Sciatic nerve (tissue), 2 donors: ENCODE measurements at places on chromosomes 7 and 10. TPM values are rescaled to one million over a fixed set of nuclear protein-coding genes. Genes with fewer than 3 reads are reported as not detected.

Gene TRIL
- total RNA-seq = 9.7 TPM

Gene MSMB
- not detected for total RNA-seq

Gene CUZD1
- 0.80 TPM for total RNA-seq

Gene RARRES2
- total RNA-seq = 261 TPM

Gene TMEM213
- total RNA-seq = not detected

DNA sequence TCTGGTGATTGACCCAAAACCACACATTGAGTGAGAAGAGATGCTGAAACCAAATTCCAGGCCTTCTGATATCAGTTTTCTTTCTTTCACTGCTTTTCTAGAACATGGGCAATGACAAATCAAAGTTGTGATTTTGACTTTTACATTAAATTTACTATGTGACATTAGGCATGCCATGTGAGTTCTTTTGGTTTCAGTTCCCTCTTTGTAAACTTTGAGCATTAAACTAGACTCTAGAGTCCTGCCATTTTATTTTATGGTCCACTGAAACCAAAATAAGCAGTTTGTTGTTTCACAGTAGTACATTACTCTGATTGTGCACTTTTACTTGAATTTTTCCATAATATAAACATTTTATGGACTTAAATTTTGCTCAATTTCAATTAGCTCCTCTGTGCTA lies 381.1 kb upstream of the SEMA3D start:
- DNase-seq = no peak

GRCh38 chr10:95309958-95310357 lies 19.2 kb upstream of the PDLIM1 start:
- DNase-seq = no peak

DNA sequence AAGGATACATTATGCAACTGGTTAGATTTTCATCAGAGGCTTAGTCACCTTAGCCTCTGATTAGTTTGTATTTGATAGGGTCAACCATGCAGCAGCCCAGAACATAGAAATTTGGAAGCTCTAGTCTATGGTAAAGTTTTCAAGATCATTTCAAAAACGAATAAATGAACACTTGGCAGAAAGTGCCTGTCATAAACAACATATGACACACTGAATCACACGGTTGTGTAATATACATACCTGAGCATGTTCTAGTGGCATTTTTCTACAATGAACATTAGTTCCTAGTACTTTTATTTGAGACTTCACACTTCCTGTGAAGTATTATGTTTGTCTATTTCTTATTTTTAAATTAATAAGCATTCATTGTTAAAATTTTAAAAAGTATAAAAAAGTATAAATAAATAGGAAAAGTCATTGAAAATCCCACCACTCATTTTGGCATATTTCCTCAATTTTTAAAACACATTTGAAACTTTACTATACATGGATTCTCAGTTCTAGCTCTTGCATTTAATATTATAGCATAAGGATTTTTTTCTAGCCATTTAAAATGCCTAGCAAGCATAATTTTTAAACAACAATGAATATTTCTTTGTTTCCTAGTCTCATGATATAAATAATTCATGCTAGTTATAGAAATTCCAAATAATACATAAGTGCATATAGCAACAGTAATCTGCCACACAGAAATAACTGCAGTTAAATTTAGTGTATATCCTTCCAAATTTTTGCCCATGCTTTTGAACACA lies 25.7 kb upstream of the PRPS1L1 start:
- DNase-seq = no peak

DNA sequence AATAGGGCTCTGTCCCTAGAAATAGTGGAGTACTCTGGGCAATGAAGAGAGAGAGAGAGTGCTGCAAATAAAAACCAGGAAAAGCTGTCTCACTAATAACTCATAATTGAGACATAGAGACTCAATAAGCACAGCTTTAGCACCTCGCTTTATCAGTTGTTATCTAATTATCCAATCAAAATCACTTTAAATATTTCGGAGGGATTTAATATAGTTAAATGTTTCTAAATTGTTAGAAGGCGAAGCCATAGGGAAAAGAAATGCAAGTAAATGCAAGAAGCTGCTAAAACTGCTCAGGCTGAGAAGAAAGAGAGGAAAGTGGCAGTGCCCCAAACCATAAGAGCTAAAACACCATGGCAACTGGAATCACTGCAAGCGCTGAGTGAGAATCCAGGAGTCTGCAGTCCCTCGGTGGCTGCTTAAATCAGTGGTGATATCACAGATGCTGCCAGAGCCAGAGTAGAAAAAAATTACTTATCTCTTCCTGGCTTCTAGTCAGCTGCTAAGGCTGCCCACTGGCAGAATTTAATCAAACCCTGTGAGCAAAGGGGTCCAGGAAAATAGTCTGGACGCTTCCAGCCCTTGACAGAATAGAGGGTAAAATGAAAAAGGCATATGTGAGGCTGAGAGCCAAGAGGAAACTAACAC lies 150.4 kb upstream of the CHRM2 start:
- no peak for DNase-seq

DNA sequence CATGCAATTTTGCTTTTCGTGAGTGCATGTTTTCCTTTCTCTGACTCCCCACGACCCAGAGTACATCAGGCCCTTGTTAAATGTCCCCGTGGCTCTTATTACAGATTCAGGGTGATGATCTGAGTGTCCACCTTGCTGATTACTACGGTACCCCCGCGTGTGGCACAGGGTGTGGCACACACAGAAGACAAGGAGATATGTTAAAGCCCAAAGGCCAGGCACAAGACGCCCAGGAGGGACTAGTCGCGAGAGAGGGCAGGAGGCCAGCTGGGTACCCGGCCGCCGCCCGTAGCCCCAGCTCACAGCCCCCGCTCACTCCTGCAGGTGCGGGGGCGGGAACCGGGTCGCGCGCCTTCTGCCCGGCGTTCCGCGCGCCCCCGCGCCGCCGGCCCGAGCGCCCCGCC lies 281 bp upstream of the EXOC6 start:
- no peak for DNase-seq

DNA sequence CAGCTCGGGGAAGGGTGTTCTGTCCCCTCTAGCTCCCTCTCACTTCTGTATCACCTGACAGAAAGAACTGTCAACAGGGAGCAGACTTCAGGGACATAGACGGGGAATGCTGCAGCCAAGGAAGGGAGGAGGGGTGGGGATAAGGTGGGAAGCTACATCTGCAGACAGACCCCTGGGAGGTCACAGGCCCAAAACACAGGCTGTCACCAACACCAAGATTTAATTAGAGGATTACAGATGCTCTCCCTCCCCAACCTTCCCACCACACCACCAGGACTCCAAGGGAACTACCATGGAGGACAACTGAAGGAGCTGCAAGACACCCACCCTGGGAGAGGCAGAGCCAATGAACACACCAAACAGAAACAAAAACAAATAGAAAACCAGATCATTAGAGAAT lies 425.2 kb upstream of the VSTM2A start:
- no peak for DNase-seq

- DNase-seq = no peak
Measured at GRCh38 chr10:127737563-127738511, 852 bp downstream of the FOXI2 start.

GRCh38 chr10:100479037-100479436 lies 16.2 kb downstream of the WNT8B start:
- no peak for DNase-seq

DNA sequence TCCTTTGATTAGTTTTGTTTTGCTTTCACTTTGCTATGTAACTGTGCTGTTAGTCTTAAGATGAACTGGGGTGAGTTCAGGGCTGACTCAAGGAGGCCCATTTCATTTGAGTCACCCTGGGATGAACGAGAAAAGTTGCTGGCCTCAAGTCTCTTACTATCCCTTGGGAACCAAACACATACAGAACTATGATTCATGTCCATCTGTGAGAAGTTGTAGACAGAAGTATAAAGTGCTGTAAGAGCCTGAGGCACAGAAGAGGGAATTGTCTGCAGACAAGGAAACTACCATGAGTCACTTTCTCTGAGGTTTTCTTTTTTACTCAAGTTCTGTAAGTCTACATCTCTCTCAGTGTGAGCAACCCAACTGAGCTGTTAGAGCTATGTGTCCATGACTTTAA lies 179.8 kb upstream of the CSTF2T start:
- no peak for DNase-seq
